ENCODE measurements at places on chromosomes 16 and 17. TPM values are rescaled to one million over a fixed set of nuclear protein-coding genes. Genes with fewer than 3 reads are reported as not detected.
A peak's percentile ranks its signal among the peaks of the same experiment; 100 is the strongest.

GRCh38 chr16:57185446-57185944, 344 bp downstream of the PSME3IP1 start:
- peak overlapping the region; percentile 79 for H3K27ac ChIP-seq
- no peaks in the 10 kb centered on the region for H3K36me3 ChIP-seq
- no peaks in the 10 kb centered on the region for H3K27me3 ChIP-seq
- peak overlapping the region; percentile 88 for H3K4me3 ChIP-seq
- H3K4me1 ChIP-seq = peaks cover 5% of the 10 kb centered on the region

DNA sequence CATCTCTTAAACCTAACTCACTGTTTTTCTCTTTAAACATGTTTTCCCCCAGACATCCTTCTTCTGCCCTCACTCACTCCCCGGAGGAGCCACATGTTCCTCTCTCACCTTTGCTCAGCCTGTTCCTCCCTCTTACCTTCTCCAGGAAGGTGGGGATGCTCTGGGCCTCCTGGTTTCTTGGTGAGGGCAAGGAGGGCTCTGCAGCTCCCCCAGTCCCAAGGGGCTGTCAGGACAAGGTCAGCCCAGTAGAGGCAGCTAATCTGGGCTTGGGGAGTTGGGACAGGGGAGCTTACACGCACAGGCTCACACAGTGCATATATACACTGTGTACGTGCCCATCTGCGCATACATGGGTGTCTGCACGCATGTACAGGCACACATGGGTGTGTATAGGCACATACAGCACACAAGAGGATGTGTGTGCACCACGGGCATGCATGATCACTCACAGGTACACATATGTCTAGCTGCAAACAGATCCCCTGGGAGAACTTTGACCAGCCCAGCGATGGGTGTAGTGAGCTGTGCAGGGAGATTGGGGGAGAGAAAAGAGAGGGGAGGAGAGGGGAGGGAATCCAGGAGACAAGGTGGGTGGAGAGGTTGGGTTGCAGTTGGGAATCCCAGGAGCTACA, 28.6 kb upstream of the SPNS3 start:
- H3K4me3 ChIP-seq = no peak overlapping the region
- H3K27me3 ChIP-seq = no peaks in the 10 kb centered on the region
- H3K27ac ChIP-seq = no peak overlapping the region
- no peaks in the 10 kb centered on the region for H3K4me1 ChIP-seq

GRCh38 chr16:50842589-50842988, 100.7 kb downstream of the CYLD start:
- no peak overlapping the region for H3K27ac ChIP-seq
- H3K4me3 ChIP-seq = no peak overlapping the region
- no peaks in the 10 kb centered on the region for H3K27me3 ChIP-seq

GRCh38 chr16:30874821-30875717, 18.8 kb downstream of the BCL7C start:
- no peaks in the 10 kb centered on the region for H3K27me3 ChIP-seq
- H3K27ac ChIP-seq = no peak overlapping the region
- H3K36me3 ChIP-seq = no peaks in the 10 kb centered on the region
- peak overlapping the region; percentile 12 for H3K4me3 ChIP-seq

DNA sequence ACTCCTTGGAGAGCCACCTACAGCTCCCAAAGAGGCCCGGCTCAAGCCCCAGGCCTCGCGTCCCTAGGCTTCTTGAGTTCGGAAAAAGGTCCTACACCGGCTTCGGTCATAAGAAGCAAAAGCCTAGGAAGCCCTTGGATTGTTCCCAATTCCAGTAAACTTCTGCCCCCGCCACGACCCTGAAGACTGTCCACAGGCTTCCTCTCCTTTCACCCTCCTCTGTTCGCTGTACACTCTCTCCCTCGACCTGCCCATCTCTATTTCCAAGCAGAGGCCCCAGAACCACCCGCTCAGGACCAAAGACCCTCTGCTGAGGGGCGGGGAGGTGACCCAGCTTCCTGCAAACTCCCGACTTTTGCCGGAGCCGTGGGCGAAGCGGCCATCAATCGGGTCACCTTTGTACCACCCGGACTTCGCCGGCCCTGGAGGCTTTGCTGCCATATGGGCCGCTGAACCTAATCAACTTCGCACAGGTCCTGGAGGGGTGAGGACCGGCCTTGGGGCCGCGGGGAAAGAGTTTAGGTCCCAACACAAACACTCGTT, 2.7 kb downstream of the HOXB2 start:
- H3K36me3 ChIP-seq = no peaks in the 10 kb centered on the region
- H3K27me3 ChIP-seq = no peaks in the 10 kb centered on the region
- peak overlapping the region; percentile 71 for H3K4me3 ChIP-seq
- H3K27ac ChIP-seq = peak overlapping the region; percentile 85
- no peaks in the 10 kb centered on the region for H3K4me1 ChIP-seq

The JPT1 gene
- total RNA-seq = 18.3 TPM

The SLC13A2 gene
- total RNA-seq = not detected

The TPSB2 gene
- 17.0 TPM for total RNA-seq
